ENCODE measurements at places on chromosomes 16 and 17. TPM values are rescaled to one million over a fixed set of nuclear protein-coding genes. Genes with fewer than 3 reads are reported as not detected.

Gene RGS9
- total RNA-seq: 4.0 TPM

Gene CD79B
- total RNA-seq: not detected

Gene CCR7
- total RNA-seq: 0.21 TPM

Gene PLLP
- total RNA-seq: 0.30 TPM

Gene AOC2
- 1.8 TPM for total RNA-seq

- no peak overlapping the region for H3K4me3 ChIP-seq
- no peak overlapping the region for H3K27ac ChIP-seq
- H3K36me3 ChIP-seq: peaks cover 7% of the 10 kb centered on the region
- no peak for DNase-seq
- H3K4me1 ChIP-seq: peaks cover 8% of the 10 kb centered on the region
Measured at GRCh38 chr16:12097523-12098428, 121.2 kb downstream of the SNX29 start.

DNA sequence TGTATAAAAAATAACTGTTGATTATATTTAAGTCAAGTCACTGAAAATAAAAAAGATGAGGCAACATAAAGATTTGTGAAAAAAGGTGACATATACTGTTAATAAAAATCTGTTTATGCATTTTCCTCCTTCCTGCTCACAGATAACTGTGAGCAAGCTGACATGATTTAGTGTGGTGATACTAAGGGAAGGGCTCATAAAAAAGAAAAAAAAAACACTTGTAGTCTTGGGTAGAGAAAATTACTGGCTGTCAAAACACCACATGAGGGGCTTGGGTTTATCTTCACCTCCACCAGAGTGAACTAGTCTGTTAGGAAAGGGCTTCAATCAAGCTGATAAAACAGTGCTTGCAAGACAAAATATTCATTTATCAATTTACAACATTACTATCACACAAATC, 247.6 kb downstream of the CNTNAP4 start:
- H3K36me3 ChIP-seq: no peaks in the 10 kb centered on the region
- peaks cover 5% of the 10 kb centered on the region for H3K27me3 ChIP-seq
- no peak for DNase-seq
- no peak overlapping the region for H3K27ac ChIP-seq

GRCh38 chr17:56754523-56755208, 79.1 kb downstream of the C17orf67 start:
- H3K27me3 ChIP-seq: no peaks in the 10 kb centered on the region
- no peak for DNase-seq
- H3K27ac ChIP-seq: peak overlapping the region; percentile 37
- H3K4me3 ChIP-seq: no peak overlapping the region

GRCh38 chr16:68296693-68297092, 14.1 kb downstream of the SLC7A6OS start:
- H3K4me3 ChIP-seq: no peak overlapping the region
- no peak overlapping the region for H3K27ac ChIP-seq
- no peaks in the 10 kb centered on the region for H3K27me3 ChIP-seq
- no peaks in the 10 kb centered on the region for H3K4me1 ChIP-seq

DNA sequence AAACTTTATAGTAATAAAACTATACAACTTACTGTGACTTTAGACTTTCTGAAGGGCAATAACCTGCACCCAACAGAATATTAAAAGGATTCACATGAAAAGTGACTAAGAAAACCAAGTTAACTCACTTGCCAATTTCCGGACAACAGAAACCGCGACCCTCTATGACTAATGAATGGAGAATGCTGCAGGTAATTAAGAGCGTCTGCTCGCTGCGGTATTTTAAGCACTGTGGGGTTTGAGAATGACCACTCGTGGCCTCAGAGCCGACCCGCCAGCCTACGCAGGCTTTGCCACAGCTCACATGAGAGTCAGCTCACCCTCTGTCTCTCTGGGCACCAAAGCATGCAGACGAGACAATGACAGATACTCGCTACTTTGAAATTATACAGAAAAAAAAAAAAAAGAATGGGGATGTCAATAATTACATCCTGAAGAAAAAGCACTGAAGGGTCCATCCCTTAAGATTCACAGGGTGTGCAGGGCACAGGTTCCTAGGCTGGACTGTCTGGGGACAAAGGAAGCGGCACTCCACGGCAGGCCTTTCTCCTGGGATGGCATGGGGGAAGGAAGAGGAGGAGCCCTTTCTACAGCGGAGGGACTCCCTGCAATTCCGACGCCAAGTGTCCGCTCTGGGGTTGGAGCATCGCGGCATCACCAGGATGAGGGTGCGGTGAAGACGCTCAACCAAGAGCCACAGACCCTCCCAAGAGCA, 35.0 kb downstream of the ZCCHC14 start:
- peak overlapping the region; percentile 37 for H3K4me3 ChIP-seq
- no peaks in the 10 kb centered on the region for H3K27me3 ChIP-seq
- no peak for DNase-seq
- peak overlapping the region; percentile 88 for H3K27ac ChIP-seq
- peaks cover 37% of the 10 kb centered on the region for H3K36me3 ChIP-seq

- H3K27ac ChIP-seq: no peak overlapping the region
- no peaks in the 10 kb centered on the region for H3K4me1 ChIP-seq
- no peaks in the 10 kb centered on the region for H3K27me3 ChIP-seq
- no peak overlapping the region for H3K4me3 ChIP-seq
- no peak for DNase-seq
- H3K36me3 ChIP-seq: peaks cover 43% of the 10 kb centered on the region
Measured at GRCh38 chr17:56939869-56940484, 20.9 kb downstream of the COIL start.

DNA sequence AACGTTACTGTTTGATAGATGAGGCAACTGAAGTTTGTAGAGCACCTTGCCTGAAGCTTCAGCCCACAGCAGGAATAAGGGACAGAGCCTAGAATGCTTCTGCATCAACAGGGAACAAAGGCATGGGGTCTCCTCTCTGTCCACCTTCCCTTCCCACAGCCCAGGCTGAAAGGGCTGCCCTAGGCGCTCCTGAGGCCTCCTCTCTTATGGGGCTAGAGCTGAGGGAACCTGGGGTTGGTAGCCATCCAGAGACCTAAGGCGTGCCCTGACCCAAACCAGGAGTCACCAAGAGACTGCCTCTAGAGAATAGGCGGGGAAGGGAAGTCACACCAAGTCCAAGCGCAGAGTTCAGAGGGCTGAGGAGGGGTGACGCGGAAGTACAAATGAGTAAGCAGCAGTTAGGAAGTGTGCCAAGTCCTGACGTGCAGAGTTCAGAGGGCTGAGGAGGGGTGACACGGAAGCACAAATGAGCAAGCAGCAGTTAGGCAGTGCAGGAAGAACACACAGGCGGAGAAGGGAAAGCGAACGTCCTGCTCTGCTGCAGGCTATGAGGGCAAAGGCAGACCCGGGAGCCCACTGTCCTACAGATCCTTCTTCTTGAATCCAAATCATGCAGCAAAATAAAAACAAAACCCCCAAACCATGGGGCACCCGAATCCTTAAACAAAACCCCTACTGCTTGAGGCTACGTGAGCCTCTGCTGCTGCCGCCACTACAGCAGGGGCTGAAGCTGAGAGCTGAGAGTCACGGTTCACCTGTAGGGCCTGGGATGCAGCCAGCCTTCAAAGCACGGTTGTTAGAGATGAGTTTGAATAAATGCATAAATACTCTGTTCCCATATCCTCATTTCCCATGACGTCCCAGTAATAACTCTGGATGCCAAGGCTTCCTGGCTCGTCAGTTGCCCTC, 2.7 kb upstream of the SPG7 start:
- H3K4me3 ChIP-seq: peak overlapping the region; percentile 53
- DNase-seq: no peak
- peaks cover 38% of the 10 kb centered on the region for H3K4me1 ChIP-seq
- H3K36me3 ChIP-seq: peaks cover under 1% of the 10 kb centered on the region

- H3K4me1 ChIP-seq: no peaks in the 10 kb centered on the region
- no peaks in the 10 kb centered on the region for H3K27me3 ChIP-seq
- no peak for DNase-seq
- peaks cover 23% of the 10 kb centered on the region for H3K36me3 ChIP-seq
Measured at GRCh38 chr16:68355447-68356248, 44.8 kb downstream of the PRMT7 start.

DNA sequence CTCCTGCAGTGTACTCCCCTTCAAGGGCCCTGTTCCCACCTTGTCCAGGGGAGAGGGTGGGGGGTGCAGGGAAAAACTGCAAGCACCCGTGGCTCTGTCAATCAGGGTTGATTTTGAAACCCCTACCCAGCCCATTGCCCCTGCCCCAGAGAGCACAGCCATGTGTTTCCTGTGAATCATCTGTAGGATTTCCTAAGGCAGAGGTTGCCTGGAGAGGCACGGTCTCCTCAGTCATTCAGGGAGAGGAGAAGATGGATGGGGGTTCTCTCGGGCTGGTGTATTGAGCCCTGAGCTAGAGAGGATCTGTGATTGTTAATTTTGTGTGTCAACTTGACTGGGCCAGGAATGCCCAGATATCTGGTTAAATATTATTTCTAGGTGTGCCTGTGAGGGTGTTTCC, 3.5 kb upstream of the AGRP start:
- DNase-seq: no peak
- no peak overlapping the region for H3K4me3 ChIP-seq

DNA sequence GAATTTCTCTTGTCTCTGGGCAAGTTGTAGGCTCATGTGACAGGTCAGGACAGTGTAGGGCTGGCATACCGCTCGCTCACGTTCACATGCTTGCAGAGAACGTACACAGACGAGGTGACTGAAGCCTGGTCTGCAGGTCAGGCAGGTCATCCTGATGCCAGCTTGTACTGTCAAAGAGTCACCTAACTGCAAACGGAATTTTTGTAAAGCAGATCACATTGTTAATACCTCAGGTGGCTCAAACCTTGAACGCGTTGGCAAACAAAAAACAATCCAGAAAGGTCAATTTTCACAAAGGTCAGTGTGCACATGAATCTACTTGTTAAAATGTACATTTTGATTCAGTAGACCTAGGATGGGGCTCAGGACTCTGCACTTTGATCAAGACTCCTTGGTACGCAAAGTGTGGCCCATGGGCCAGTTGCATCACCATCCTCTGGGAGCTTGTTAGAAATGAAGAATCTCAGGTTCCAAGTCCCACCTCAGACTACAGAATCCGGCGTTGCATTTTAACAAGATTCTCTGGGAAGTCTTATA, 28.6 kb downstream of the ANKRD40 start:
- no peaks in the 10 kb centered on the region for H3K36me3 ChIP-seq
- no peak overlapping the region for H3K27ac ChIP-seq
- H3K4me1 ChIP-seq: peaks cover 11% of the 10 kb centered on the region
- no peak overlapping the region for H3K4me3 ChIP-seq

DNA sequence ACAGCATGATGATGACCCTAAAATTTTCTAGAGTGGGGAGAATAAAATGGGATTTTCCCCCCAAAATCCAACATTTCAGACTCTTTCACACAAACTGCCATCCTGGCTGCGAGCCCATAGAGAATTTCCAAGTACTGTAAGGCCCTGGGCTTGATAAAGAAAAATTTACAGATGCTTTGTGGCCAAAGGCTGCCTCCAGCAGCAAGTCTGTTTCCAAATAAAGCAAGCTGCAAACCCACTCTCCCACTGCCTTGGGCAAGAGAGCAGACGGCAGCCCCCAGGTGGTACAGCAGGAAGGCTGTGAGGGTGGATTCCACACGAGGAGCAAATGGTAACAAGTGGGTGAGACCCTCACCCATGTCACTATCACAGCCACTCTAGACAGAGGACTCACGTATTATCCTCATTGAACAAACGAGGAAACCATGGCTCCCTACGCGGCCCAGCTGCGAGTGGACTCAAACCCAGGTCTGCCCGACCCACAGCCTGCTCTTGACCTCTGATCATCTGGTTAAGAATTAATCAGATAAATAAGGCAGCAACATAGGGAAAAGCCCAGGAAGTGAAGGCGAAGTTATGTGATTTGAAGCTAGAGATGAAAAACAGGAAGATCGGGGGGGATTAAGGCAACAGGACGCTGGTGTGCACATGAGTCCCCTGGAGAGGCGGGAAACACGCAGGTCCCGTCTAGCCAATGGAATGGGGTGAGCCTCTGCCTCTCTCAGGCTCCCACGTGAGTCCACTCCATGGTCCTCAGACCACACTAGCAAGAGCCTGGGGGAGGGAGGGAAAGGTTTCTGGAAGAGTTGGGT, 37.4 kb downstream of the AXIN2 start:
- H3K4me1 ChIP-seq: peaks cover 8% of the 10 kb centered on the region
- no peak overlapping the region for H3K4me3 ChIP-seq
- no peak overlapping the region for H3K27ac ChIP-seq
- H3K27me3 ChIP-seq: peaks cover 5% of the 10 kb centered on the region
- H3K36me3 ChIP-seq: peaks cover 2% of the 10 kb centered on the region

DNA sequence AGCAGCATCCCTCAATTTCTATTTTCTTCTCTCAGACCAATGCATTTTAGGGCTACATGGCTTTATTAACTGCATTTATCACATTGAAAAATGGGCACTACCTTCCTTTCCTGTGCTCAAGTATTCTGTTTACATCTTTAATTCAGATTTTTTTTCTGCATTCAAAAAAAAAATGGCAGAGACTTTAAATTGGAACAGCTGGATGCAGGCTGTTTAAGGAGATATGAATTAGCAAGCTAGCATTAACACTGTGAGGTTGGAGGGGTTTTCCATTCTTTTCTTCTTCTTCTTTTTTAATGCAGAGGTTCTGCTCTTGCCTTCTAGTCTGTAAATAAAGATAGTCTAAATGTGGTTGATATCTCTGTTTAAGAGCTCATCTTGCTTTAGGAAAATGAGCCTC, 242.9 kb upstream of the RBFOX1 start:
- H3K4me3 ChIP-seq: no peak overlapping the region
- no peak for DNase-seq
- H3K27me3 ChIP-seq: no peaks in the 10 kb centered on the region
- no peaks in the 10 kb centered on the region for H3K4me1 ChIP-seq
- H3K36me3 ChIP-seq: no peaks in the 10 kb centered on the region
- no peak overlapping the region for H3K27ac ChIP-seq

Data from osteocyte (in vitro differentiated cells).